PC-9 (cell line): ENCODE measurements at places on chromosomes 2 and 18.

DNA sequence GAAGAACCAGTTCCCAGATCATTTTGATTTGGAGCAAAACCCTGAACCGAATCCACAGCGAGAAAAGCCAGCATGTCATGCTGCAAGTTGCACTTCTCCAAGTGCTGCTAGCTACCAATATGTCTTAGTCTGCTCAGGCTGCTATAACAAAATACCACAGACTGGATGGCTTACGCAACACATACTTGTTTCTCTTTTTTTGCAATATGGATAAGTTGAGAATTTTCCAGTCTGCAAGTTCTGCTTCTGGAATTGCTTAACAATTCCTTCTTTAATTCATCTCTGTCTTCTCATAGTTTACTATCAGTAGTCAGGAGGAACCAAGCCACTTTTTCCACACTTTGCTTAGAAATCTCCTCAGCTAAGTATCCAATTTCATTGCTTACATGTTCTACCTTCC lies 105.9 kb upstream of the RBBP8 start:
- no peak for DNase-seq

- DNase-seq: peak; percentile 7
These were observed 159.4 kb downstream of the AGPS start for GRCh38 chr2:177551989-177552421.

DNA sequence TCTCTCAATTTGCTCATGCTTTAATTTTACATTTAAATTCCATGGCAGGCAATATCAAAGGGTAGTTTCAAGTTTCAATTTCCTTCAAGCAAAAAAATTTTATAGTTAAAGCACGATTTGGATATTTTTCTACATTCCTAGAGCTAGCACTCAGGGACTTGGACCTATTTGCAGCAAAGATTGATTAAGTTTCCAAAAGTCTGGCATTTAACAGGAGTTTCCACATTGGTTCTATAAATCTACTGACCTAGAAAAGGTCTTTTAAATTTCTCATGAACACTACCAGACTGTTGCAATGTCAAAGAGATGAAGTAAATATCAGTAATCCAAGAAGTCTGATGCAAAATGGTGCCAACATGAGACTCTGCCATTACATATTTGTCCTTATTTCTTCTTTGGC lies 253.7 kb upstream of the LINC00305 start:
- no peak for DNase-seq

GRCh38 chr2:66240286-66240685 lies 194.6 kb upstream of the MEIS1 start:
- DNase-seq: no peak

- no peak for DNase-seq
These were observed 314.7 kb upstream of the LYPD1 start for GRCh38 chr2:132984731-132985130.

DNA sequence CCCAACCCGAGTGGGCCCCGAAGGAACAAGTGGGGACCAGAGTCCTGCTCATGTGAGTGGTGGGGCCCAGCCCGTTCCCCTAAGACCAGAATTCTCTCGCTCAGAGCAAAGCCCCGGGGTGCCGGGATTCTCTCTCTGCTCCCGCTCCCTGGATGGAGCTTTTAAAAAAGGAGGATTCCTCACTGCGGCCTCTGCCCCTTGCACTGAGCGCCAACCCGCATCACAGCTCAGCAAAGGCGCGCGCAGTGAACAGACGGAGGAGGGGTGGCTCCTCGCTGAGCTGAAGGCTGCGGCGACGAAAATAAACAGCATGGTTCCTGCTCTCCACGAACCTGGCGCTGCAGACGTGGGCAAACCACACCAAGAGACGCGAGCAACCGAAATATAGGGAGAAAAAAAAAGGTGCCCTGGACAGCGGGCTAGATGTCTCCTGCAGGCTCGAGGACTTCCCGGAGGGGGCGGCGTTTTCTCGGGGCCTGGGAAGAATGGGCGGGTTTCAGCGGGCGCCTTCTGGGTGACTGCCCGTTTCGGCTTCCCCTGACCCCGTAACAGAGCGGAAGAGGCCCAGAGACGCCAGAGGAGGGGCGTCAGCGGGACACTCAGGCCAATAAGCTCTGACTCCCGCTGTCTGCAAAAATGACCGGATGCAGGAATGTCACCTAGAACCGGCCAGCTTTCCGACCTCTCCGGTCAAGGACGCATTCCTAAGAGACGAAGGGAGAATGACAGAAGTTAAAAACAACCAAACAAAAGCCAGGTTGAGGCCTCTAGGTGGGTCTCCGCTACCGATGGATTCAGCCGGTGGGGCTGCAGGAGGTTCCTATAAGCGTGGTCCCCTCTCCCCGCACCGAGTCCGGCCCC lies 819 bp upstream of the KLF11 start:
- DNase-seq: peak; percentile 47

GRCh38 chr18:63325086-63325686 lies 5.6 kb upstream of the BCL2 start:
- no peak for DNase-seq

DNA sequence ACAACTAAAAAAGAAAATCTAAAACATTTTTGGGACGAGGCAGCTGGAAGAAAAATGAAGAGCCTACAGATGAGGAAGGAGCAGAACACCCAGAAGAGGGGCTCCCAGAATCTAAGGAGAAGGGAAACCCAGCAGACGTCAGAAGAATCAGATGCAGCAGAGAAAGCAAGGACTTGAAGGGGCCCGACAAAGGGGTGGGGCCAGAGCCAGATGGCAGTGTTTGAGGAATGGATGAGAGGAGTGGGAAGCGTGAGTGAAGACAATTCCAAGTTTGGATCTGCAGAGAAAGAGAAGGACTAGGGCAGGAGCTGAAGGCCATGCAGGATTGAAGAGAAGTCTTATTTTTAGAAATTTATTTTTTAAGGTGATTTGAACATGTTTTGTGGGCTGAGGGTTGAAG lies 19.3 kb downstream of the PTMA start:
- no peak for DNase-seq

DNA sequence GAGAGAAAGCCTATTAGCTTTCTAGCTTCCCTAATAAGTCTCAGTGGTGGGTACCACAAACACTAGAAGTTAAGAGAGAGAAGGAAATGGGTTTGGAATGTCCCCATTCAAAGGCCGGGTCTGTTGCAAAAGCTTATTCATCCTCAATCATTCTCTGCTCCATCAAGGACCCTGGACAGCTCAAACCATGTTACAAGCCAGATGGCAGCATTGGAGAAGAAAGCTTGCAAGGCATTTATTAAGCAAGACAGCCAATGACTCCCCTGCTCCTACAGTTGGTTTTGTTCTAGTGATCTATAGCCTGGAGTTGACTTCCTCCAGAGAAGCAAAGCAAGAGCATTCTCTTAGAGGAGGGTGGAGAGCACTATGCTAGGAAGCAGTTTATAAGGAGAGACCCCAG lies 86.9 kb upstream of the LMAN1 start:
- no peak for DNase-seq

GRCh38 chr2:71130905-71131244 lies 441 bp downstream of the MPHOSPH10 start:
- DNase-seq: no peak

GRCh38 chr18:42765302-42765701 lies 350.2 kb downstream of the RIT2 start:
- no peak for DNase-seq

- no peak for DNase-seq
These were observed 133.7 kb downstream of the KLHL29 start for GRCh38 chr2:23518481-23519333.
